ENCODE measurements at places on chromosomes 3 and 15.
A peak's percentile ranks its signal among the peaks of the same experiment; 100 is the strongest.

DNA sequence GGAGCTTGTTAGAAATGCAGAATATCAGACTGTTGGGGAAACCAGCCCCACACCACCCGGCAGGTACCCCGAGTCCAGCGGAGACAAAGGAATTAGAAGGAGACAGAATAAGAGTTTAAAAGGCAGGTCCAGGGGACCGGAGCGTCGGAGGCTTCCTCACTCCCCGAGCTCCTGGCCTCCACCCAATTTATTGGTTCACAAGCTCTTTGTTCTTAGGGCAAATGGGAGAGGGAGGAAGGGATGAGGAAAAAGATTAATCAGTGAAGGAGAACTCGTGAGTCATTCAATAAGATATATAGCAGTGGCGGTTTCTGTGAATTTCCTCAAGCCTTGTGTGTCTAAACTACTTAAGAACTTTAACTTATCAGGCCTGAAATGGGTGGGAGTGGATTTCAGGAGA lies 32.1 kb upstream of the WDR72 start:
- DNase-seq: no peak

GRCh38 chr3:126746395-126747177 lies 42.5 kb downstream of the CHCHD6 start:
- no peak for DNase-seq

DNA sequence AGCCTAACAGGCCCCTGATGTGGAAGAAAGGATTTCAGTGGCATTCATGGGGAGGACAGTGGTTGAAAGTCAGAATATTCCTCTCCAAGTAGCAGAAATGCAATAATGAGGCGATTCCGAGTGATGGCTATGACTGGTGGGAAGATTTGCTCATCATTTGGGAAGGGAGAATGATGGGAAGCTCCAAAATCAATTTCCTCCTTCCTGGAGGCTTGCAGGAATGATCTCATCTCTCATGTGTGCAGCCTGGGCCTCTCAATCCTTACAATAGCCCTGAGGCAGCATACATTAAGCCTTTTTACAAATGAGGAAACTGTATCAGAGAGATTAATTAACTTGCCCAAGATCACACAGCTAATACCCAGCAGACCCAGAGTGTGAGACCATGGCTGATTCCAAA lies 58.7 kb downstream of the BOC start:
- DNase-seq: no peak

GRCh38 chr3:71299160-71299559 lies 284.4 kb downstream of the FOXP1 start:
- DNase-seq: no peak

DNA sequence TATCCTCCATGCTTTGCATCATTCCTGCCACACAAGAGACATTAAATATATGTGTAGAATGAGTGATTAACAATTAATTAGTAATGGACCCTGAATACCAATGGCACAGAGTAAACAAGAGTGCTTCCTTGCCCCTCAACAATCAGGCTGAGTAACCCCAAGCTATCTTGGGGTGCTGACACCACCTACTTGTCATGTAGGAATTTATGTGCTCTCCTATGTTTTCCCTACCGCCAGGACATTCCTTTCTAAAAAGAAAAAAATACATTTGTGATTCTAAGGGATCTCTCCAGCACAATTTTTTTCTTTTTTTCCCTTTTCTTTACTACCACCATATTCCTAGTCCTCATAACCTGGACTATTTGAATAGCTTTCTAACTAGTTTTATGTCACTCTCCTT lies 449.1 kb downstream of the MFSD1 start:
- no peak for DNase-seq

DNA sequence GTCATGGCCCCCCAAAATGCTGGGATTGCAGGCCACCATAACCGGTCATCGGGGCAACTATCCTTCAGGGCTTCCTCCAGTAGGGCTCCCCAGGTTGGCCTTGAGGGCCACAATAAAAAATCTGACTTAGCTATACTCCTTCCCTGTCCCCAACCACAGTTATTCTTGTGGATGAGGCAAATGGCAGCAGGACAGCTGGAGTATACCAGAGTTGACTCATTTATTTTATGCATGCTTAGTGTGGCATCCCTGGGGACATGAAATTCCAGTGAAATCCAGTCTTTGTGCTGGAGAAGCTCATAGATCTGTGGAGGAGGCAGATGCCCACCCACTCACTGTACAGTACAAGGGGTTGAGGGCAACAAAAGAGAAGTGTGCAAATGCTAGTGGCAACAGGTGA lies 109.5 kb downstream of the RORA start:
- no peak for DNase-seq

DNA sequence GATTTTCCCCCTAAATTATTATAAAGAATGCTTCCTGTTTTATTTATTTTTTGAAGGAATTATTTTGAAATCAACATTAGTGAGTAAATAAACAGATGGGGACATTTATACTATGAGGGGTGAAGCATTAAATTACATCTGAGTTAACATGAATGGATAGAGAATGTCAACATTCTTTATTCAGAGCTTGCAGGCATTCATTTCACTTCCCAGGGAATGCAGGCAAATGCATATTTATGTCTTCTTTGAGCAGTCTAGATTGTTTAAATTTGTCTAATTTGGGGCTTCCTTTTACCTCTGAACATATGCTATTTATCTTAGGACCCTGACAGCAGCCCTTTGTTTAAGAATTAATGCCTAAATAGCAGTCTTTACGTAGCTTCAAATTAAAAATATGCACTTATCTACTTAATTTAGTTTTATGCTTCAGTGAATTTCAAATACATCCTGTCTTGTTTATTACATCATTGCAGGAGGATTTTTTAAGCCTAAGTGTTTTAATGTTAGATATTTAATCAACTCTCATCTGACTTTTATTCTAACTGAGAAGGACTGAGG lies 630.5 kb upstream of the LMCD1 start:
- DNase-seq: no peak

DNA sequence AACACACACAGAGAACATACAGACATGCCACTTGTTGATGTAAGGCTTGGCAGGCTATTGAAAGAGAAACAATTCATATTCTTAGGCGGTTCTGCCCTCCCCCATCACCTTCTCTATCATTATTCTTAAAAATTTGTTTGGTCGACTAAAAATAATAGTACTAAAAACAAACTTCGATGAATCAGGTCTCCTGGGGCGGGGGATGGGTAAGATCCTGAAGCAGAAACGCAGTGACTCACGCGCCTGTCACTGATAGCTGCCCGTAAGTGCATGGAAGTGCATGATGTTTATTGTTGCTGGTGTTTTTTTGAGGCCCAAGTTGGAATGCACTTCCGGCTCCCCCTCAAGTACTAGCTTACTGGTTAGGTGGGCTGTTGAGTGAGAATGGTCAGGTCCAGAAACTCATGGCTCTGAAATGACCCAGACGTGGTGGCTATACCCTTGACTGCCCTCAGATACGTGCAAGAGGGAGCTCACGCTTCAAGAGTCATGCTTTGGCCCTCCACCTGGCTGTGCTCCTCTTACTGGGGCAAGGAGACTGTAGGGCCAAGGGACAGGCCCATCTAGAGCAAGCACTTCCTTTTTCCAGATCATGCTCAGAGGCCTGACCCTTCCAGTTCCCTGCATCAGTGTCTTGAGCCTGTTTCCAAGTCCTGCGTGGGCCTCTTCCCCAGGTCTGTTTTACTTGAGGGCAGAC lies 10.9 kb downstream of the SMAD3 start:
- DNase-seq: no peak

GRCh38 chr3:129598000-129598381 lies 8.5 kb downstream of the PLXND1 start:
- no peak for DNase-seq

DNA sequence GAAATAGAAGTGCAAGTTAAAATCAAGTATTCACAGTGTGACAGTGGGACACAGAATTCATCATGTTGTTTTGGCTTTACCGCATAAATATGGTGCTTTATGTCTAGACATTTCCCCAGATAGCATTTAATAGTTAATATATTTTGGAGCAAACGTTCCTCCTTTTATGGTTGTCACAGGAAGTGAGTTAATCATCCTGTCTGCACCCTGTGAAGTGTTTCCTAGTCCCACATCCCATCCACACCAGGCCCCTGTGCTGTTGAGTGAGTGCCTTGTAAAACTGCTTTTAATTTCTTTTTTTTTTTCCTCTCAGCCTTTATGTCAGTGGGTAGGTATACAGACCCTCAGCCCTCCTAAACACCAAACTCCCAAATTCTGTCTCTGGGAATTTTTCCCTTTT lies 393.7 kb downstream of the FEZF2 start:
- DNase-seq: no peak

DNA sequence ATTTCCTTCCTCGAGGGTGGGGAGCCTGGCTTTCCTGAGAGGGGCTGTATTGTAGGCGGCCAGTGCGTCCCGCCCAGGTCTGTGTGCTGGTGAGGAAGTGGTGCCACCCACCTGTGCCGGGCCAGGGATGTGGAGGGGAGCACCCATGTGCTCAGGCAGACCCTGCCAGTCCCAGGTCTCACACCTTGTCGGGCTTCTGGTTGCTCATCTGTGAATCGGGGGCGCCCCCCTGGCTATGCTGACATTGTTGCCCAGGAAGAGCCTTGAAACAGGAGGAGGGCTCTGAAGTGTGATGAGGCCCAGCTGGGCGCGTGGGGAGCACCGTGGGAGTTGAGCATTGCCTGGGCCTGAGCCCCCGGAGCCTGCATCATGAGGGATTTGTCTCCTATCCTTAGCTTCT lies 4.8 kb downstream of the FBLN2 start:
- DNase-seq: no peak

- no peak for DNase-seq
Observed at GRCh38 chr3:84963137-84963536, 4.3 kb downstream of the CADM2 start.

- peak; percentile 79 for DNase-seq
Observed at GRCh38 chr3:87333393-87333892, 57.1 kb upstream of the POU1F1 start.

GRCh38 chr3:70527026-70527425 lies 214.6 kb upstream of the MDFIC2 start:
- no peak for DNase-seq
